T-helper 1 cell (primary cell): ENCODE measurements at places on chromosomes 3 and 15.

DNA sequence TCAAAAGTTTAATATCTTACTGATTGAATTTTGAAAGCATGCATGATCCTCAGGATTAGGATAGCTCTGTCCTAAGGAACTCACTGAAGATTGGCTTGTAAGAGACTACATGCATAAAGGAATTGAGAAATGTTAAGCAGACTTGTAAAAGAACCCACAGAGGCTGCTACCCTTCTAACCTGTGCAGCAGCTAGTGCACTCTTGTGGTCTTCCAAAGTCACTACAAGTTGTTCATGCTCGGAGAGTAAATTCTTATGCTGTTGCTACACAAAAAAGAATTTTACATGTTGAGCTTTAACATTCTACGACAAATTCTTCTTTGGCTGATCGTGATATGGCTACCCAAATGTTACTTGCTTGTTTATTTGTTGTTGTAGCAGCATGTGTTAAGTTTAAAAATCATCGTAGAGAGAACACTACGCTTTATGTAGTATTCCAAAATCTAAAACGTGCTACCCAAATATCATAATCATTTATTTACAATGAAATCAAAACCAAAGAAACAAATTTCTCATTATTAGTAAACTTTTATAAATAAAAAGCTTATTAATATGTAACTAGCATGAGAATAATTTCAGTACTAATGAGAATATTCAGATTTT is 55.0 kb downstream of the GOLIM4 start:
- DNase-seq = no peak

- DNase-seq = no peak
Measured at GRCh38 chr15:92929002-92929401, 28.9 kb downstream of the CHD2 start.

DNA sequence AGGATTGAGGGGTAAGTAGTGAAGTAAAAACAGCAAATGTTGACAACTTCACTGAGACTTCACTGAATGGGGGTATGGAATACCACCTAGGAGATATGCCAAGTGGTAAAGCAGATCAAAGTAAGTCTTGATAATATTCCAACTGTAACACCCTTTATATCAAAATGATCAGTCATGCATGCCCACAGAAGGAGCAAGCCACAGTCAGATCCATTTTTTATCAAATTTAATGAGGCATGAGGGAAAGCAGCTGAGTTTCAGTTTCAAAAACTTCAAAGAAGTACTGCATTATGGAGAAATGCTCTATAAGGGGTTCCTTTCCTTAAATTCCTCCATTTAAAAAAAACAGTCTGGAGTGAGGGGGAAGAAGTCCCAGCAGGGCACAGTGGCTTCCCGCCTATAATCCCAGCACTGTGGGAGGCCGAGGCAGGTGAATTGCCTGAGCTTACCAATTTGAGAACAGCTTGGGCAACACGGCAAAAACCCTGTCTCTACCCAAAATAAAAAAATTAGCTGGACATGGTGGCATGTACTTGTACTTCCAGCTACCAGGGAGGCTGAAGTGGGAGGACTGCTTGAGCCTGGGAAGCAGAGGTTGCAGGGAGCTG is 56.9 kb downstream of the TJP1 start:
- DNase-seq = no peak

DNA sequence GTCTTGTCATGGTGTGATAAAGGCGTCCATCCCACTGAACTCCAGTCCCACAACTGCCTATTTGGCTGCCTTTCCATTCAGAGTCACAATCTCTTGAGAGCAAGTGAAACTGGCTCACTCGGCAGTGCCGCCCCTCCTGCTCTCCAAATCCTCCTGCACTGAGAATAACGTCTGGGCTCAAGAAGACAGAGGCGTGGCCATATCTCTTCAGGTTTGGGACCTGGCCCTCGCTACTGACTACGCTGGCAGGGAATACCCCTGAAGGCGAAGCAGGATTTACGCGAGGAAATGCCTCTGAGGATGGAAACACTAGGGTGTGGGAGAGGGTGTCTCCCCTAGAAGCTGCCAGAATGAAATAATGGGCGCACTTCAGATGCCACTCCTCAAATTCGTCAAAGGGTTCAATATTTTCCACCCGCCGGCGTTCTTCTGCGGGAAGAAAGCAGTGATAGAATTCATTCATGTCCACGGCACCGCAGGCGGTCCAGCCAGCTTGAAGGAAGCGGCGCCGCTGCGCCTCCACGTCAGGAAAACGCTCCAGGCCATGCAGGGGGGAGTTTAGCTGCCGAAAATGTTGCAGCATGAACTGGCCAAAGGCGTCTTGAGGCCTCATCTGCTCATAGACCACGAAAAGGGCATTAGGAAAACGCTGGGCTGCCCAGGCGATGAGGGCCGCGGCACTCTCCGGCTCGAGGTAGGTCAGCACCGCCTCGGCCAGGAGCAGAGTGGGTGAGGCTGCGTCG is 985 bp downstream of the LCMT2 start:
- DNase-seq = no peak

GRCh38 chr3:195153653-195154052 is 117.3 kb downstream of the XXYLT1 start:
- DNase-seq = no peak

GRCh38 chr3:45683417-45684326 is 5.5 kb upstream of the SACM1L start:
- DNase-seq = no peak

GRCh38 chr3:14265246-14265962 is 86.8 kb downstream of the LSM3 start:
- DNase-seq = no peak

DNA sequence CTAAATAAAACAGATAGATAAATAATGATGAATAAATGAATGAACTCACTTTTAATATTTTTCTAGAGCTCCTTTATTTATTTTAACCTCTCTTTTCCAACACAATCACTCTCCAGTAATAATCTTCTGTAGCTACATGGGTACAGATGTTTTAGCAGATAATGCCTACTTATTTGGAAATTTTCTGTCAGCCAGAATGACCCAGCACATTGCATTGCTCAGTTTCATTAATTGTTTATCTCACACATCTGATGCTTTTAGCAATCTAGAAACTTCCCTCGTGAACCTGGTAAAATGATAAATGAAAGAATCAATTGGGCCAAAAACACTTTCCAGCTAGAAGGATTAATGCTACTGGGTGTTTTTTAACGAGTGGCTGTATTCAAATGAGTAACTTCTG is 14.9 kb upstream of the MYH15 start:
- DNase-seq = no peak

DNA sequence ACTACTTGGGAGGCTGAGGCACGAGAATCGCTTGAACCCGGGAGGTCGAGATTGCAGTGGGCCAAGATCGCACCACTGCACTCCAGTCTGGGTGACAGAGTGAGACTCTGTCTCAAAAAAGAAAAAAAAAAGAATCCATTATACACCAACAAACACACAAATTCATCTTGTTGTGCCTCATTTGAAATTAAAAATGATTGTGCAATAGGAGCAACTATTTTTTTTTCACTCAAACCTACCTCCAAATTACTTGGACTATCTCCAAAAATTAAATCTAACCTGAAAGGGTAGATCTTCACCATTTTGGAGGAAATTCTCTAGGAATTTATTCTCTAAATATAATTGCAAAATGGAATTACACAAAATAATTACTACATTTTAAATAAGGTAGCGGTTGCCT is 4.6 kb downstream of the ZBBX start:
- DNase-seq = no peak

- DNase-seq = no peak
Measured at GRCh38 chr3:102025606-102026270, 176.4 kb downstream of the NFKBIZ start.

- no peak for DNase-seq
Measured at GRCh38 chr3:196135693-196136639, 54.1 kb upstream of the TFRC start.

DNA sequence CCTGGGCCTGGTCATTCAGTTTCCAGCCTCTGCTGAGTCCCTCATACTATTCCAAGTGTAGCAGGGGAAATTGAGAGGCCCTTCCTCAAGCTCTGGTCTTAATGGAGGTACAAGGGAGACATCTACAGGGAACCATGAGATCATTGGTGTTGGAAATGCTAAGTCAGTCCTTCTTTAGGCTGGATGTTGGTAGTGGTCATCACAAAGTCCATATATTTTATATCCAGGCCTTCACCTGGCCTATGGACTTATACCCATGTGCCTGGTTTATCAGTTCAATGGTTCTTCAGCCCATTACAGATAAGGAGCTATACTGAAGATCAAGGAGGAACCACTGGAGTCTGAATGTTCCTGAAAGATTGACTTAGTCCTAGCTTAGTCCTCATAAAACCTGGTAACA is 135.0 kb downstream of the STAG1 start:
- DNase-seq = no peak

- no peak for DNase-seq
Measured at GRCh38 chr15:61151791-61152190, 77.3 kb downstream of the RORA start.
